ENCODE measurements at places on chromosomes 2 and 18. TPM values are rescaled to one million over a fixed set of nuclear protein-coding genes. Genes with fewer than 3 reads are reported as not detected.

GRCh38 chr2:19686439-19686838, 215.3 kb downstream of the TTC32 start:
- no peak for DNase-seq

DNA sequence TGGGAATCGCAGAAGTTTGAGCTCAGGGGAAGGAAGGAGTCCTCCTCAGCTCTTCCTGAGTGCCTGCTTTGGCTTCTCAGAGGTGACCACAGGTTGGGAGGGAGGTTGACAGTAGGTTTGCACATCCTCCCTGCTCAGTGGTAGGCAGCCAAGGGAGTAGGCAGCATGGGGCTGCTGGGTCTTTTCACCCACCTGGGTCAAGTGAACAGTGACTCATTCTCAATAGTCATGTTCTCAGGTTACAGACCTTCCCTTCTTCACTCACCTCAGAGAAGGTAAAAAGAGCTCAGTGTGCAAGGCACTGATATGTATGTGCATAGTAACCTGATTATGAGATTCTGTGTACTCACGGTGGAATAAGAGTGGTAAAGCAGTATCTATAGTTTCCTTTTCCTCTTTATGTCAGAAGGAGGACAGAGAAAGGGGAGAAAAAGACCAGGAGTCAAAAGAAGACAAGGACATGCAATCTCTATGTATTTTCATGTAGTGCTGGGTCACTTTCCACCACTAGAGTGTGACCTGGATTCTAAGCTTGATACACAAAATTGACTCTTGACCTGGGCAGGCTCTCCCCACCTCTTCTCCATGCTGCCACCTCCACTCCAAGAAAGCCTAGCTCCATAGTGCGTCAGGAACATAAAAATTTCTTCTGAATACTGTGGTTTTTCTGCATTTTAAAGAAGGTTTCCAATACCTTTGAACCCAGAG, 36.5 kb upstream of the ASNSD1 start:
- no peak for DNase-seq

- DNase-seq = peak; percentile 70
Measured at GRCh38 chr2:237674731-237675276, 47.4 kb downstream of the LRRFIP1 start.

The ALKAL2 gene
- total RNA-seq = 4.3 TPM

The CD8A gene
- 0.44 TPM for total RNA-seq

The POTEI gene
- 3.2 TPM for total RNA-seq

The BCL2 gene
- total RNA-seq = 2.3 TPM

The LOXL3 gene
- 21.1 TPM for total RNA-seq
